RWPE2 (cell line): ENCODE measurements at places on chromosomes 13 and 19.

DNA sequence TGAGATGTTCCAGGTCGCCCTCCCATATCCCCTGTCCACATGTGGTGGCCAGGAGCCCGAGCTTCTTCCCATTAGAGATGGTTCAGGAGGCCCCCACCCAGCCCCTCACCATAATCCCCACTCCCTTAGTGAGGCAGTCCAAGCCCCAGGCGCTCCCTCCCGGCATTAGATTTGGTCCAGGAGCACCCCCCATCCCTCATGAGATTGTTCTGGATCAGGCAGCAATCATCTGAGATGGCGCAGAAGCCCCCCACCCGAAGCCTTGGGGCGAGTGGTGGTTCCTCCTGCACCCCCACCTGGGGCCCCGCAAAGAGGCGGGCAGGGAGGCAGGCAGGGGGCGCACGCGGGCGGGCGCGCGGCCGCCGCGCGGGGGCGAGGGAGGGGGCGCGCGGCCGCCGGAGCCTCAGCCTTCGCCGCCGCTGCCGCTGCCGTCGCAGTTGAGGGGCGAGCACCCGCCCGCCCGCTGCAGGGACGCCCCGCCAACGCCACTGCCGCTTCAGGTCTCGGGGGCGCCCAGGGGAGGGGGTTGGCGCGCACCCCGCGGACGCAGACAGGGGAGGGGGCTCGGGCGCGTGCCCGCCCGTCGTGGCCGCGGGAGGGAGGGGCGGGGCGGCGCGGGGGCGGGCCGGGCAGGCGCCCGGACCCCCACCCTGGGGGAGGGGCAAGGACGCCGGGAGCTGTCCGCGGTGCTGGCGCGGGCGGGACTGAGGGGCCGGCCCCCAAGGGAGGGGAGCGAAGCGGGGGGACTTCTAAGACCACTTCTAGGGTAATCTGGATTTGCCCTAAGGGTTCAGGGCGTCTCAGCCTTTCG is 46.4 kb upstream of the SHKBP1 start:
- DNase-seq = no peak

- no peak for DNase-seq
Observed at GRCh38 chr19:16594681-16595091, 22.5 kb upstream of the SLC35E1 start.

- DNase-seq = no peak
Observed at GRCh38 chr19:56372281-56372680, 21.1 kb downstream of the ZNF582 start.

DNA sequence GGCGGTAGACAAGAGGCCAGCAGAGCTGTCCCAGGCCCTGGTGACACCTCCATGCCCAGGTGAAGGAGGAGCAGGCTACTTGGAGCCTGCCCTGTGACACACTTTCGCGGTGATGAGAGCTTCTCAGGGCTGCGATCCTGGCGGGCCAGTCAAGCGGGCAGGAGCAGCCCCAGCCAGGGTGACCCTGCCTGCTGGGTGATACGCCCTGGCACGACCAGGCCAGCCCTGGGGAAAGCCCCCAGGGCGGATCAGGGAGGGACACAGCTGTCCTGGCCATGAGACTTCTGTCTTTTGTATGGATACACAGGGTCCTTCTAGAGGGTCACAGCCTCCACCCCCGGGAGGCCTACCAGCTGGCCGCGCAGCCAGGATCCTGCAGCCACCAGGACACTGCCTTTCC is 13.1 kb downstream of the DNM2 start:
- no peak for DNase-seq

- DNase-seq = no peak
Observed at GRCh38 chr13:61706899-61707298, 291.2 kb upstream of the PCDH20 start.

DNA sequence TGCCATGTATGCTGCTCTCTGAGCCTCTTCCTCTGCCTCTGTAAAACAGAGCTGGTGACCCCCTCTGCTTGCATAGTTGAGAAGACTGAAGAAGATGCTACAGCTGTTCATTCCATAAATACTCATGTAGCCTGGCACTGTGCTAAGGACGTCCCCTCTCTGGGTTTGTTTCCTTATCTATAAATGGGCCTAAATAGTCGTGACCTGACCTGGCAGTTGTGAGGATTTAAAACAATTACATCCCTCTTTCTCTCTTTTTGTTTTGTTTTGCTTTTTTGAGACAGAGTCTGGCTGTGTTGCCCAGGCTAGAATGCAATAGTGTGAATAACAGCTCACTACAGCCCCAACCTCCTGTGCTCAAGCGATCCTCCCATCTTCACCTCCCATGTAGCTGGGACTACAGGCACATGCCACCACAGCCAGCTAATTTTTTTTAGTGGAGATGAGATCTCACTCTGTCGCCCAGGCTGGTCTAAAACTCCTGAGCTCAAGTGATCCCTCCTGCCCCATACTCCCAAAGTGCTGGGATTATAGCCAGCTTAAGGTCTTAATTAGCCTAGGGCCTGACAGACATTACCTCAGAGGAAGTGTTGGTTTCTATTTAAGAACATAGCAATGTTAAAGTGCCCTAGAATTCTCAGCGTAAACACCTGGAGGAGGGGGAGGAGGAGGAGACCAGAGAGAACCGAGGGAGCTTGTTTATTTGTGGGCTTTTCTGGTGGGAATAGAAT is 4.6 kb downstream of the WDR62 start:
- no peak for DNase-seq

GRCh38 chr13:30844548-30845296 is 61.3 kb upstream of the MEDAG start:
- no peak for DNase-seq

GRCh38 chr13:32254416-32254815 is 60.7 kb downstream of the ZAR1L start:
- DNase-seq = no peak

DNA sequence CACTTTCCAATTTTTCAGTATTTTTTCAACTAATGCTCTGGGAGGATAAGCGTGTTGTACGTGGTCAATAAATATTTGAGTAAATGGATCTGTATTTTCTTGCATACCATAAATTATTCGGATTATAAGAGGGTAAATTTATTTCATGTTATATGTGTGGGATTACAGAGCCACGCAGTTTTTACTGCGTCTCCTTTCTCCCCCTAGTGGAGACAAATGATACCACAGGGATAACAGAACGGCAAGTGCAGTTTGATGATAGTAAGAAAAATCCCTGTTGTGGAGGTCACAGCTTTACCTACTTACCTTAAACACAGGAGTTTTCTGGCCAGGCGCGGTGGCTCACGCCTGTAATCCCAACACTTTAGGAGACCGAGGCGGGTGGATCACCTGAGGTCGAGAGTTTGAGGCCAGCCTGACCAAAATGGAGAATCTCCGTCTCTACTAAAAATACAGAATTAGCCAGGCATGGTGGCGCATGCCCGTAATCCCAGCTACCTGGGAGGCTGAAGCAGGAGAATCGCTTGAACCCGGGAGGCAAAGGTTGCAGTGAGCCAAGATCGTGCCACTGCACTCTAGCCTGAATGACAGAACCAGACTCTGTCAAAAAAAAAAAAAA is 16.8 kb downstream of the MBD3L2B start:
- no peak for DNase-seq

GRCh38 chr19:32573492-32573794 is 7.5 kb upstream of the PDCD5 start:
- DNase-seq = no peak

DNA sequence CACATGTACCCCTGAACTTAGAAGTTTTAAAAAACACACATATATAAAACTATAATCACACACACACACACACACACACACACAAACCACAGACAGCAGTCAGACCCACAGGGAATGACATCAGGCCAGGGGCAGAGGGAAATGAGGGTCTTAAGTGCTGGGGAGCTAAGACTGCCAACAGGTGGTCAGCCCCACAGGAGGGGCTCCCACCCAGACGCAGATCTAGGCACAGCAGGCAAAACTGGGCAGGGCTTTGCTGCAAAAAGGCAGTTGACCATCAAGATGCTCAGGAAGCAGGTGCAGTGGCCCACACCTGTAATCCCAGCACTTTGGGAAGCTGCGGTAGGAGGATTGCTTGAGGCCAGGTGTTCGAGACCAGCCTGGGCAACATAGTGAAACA is 121.0 kb upstream of the LSM14A start:
- no peak for DNase-seq

GRCh38 chr19:1825909-1826556 is 14.0 kb upstream of the ATP8B3 start:
- DNase-seq = no peak

- DNase-seq = no peak
Observed at GRCh38 chr13:25037057-25037813, 58.7 kb upstream of the PABPC3 start.

DNA sequence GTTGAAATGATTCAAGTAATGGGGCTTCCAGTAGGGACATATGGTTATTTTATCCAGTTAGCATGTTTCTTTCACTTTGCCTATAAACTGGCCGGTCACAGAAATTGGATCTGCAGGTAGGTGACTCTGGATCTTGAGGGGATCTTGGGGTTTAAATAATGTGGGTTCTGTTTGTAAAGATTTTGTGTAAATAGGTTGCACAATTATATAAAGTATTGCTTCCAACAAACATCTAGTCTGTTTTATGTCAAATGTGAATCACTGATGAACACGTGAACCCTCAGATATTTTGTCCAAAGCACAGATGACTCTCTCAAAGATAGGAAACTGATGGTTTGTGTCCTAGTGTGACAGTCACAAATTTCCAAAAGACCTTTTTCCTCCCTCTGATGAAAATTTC is 98.4 kb downstream of the ZIC5 start:
- no peak for DNase-seq

DNA sequence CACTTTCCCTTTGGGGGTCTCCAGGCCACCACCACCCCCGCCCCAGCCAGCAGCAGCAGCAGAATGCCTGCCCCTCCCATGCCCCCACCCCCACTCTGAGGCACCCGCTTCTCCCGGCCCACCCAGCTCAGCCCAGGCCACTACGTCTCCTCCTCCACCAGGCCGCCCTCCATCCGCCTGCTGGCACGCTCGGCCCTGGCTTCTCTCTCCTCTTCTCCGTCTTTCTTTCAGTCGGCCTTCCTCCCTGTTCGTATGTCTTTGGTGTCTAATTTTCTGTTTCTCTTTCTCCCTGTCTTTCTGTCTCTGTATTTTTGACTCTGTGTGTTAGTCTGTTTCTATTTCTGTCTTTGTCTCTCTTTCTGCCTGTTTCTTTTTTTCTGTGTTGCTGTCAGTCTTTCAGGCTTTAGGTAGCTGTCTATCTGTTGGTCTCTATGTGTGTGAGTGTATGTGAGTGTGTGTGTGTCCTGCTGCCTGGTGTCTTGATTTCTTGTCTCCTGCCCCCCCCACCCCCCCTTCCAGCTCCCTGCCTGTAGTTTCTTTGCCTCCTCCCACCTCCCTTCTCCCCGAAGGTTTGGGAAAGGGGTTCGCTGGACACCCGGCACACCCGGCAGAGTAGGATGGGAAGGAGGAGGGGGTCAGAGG is at the start of gene LGI4:
TSS of gene LGI4 (minus strand) at position 459 of the 642 bp plus-strand sequence. CDS start at position 80, 379 bp downstream.
- DNase-seq = no peak
